ENCODE measurements at places on chromosomes 6 and 20. TPM values are rescaled to one million over a fixed set of nuclear protein-coding genes. Genes with fewer than 3 reads are reported as not detected.

DNA sequence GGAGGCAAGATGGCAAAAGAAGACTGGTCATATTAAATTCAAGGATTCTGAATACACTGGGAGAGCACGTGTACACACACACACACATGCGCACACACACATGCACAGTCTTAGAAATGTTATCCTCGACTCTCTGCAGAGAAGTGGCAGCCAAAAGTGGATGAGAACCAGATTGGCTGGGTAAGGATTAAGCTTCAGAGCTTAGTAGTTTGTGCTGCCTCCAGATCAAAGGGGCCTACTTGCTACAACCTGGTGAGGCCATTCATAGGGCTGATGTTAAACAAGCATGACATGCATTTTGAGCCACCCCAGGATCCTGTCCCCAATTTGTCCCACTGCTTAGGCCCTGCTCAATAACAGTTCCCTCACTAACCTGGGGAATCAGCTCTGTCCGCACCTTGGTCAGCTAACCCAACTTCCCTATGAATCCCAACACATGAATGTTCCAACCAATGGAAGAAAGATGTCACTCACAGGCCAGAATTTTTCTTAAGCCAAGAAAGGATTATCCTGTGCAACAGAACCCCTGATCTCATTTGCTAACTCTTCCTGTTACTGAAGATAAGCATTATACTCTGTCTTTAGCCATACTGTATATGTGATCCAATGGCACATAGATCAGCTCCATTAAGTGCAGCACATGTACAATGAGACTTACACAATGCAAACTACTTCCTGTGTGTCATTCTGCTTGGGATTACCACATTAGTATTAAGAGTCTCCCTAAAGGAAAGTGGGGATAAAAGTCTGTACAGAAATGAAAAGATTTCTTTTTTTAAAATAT, 31.0 kb downstream of the TOMM6 start:
- DNase-seq, result no peak

DNA sequence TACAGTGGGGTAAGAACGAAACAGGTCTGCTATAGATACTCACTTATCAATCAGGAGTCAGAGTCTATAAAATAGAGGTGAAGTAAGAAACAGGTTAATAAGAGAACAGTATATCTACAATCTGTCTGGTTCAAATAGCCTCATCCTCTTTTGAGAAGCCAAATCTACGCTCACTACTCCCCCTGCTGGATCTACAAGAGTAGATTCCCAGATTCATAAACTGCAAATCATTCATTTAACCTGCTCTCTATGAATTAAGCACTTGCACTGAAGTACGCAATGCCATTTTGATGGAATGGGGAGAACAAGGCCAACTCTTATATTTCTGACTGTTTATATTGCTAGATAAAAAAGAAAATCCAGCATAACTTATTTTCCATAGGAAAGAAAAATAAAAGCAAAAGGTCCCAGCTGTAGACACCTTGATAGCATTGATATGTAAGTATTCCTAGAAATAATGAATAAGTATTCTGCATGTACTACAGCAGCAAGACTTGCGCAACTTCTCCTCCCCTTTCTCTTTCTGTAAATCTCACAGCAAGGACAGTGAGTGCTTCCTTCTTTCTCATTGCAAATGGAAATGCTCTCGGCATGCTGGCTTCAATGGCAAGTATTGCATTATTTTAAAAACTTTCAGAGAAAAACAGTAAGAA, 92.3 kb downstream of the RFX6 start:
- DNase-seq, result peak; percentile 58

DNA sequence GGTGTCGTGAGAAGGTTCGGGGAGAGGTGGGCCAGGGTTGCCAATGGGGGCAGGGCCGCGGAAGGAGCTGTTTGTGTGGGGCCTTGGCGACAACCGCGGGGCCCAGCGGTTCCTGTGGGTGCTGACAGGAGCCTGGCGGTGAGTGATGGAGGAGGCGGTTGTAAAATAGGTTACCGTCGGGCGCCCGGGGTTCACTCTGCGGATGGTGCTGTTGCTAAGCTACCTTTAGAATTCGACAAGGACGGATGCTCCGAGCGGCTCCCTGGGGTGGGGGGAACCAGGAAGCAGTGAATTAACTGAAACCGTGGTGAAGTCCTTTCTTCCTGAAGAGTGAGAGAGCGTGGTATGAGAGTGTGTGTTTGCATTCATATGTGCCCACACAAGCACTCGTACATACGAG, 61.7 kb downstream of the CDH22 start:
- no peak for DNase-seq

DNA sequence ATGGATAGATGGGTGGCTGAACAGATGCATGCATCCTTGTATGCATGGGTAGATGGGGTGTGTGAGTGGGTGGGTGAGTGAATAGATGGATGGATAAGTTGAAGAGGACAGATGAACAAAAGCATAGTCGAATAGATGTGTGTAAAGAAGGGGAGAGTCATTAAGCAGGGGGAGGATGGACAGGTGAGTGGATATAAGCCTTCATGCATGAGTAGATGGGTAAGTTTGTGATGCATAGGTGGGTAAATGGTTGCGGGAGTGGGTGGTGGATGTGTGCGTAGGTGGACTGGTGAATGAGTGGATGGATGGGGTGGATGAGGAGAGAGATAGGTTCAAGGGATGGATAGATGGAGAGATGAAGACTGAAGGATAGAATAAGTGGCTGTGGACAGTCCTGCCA, 29.6 kb downstream of the HLA-DPB1 start:
- DNase-seq, result no peak

DNA sequence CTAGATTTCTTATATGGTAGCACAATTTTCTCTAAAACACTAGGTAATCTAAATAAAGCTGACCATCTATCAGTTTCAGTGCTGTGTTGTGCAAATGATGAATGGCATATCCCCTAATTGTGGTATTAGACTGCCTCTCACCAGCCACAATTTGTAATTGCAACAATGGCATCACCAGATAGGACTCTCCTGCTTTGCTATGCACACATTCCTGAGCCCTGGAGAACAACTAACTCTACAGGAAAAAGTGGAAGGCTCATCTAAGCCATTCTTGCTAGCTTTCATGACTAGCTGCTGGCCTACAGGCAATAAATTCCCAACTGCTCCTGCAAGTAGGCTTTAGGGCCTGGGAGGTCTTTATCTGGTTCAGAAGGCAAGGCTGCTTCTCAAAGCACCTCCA, 974.1 kb downstream of the EYS start:
- DNase-seq, result no peak

DNA sequence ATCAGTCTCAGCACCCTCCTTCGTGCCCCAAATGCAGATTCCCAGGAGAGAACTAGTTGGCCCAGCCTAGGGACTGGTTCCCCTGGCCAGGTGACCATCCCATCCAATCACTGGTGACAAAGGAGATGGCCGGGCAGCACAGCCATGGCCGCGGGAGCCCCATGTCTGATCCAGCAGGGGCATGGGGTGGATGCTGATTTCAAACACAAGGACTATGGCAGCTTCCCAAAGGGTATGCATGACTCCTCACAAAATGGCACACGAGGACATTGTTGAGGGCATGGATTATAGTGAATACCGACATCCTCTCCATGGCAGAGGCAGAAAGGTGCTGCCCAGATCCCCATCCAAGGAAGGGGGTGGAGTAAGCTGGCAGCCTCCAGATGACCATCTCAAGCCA, 9.9 kb upstream of the LSM14B start:
- DNase-seq, result no peak

GRCh38 chr6:138289739-138290138, 71.4 kb upstream of the PBOV1 start:
- DNase-seq, result peak; percentile 29

GRCh38 chr20:25052255-25053194, 5.4 kb downstream of the ACSS1 start:
- DNase-seq, result peak; percentile 36

The EYA2 gene
- total RNA-seq, result 1.7 TPM

Measured in Daoy (cell line).